Activated T-cell treated with anti-CD3 and anti-CD28 coated beads, Interleukin-2, amount 50 U/mL, for 72 hours (primary cell): ENCODE measurements at places on chromosomes 3 and 15.
A peak's percentile ranks its signal among the peaks of the same experiment; 100 is the strongest.

GRCh38 chr3:46427916-46428833 is 21.1 kb downstream of the CCRL2 start:
- no peaks in the 10 kb centered on the region for H3K27me3 ChIP-seq
- H3K36me3 ChIP-seq, result peaks cover 8% of the 10 kb centered on the region
- H3K27ac ChIP-seq, result no peak overlapping the region
- peaks cover 6% of the 10 kb centered on the region for H3K4me1 ChIP-seq
- DNase-seq, result no peak

GRCh38 chr3:194346621-194347020 is 4.5 kb downstream of the CPN2 start:
- peaks cover 8% of the 10 kb centered on the region for H3K27me3 ChIP-seq
- DNase-seq, result no peak
- no peak overlapping the region for H3K27ac ChIP-seq

DNA sequence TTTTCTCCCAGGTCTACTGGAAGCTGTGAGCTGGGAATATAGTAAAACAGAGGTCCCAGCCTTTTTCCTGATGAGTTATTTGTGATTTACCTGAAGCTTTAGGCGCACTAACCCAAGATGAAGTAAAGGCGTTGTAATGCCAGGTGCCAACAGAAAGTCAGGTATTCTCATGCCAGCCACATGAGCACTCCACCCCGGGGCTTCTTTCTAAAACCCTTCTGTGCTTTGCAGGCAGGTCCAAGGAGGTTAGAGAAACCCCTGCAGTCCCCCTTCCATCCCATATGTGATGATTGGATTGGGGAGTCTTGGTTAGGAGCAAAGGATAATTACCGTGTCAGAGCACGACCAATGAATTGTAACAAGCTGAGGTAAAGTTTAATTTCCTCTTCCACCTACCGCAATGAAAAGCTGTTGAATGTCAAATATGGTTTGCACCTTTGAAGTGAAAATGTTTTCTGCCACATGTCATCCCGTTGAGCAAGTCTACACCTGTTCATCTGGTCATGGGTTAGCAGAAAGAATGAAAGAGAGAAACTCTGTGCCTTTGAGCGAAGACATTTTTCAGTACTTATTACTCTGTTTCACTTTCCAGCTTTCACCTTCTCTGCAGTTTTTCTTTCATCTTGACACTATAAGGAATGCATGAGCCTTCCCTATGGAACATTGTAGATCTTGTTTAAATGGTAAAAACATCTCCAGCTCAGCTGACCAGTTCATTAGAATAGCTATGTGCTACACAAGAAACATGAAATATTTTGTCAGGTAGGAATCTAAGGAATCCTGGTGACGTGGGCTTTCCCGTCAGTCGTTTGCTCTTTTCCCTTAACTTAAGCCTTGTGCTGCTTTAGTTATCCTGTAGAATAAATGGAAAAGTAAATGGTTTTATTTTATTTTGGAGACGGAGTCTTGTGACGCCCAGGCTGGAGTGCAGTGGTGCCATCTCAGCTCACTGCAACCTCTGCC is 204.6 kb upstream of the IL12A start:
- no peak overlapping the region for H3K4me3 ChIP-seq
- no peaks in the 10 kb centered on the region for H3K4me1 ChIP-seq
- peaks cover 24% of the 10 kb centered on the region for H3K27me3 ChIP-seq
- H3K27ac ChIP-seq, result no peak overlapping the region

- H3K4me1 ChIP-seq, result no peaks in the 10 kb centered on the region
- DNase-seq, result peak; percentile 39
- H3K4me3 ChIP-seq, result no peak overlapping the region
- H3K27ac ChIP-seq, result no peak overlapping the region
- peaks cover 10% of the 10 kb centered on the region for H3K27me3 ChIP-seq
These were observed 18.0 kb upstream of the DNAJC13 start for GRCh38 chr3:132399054-132399929.

DNA sequence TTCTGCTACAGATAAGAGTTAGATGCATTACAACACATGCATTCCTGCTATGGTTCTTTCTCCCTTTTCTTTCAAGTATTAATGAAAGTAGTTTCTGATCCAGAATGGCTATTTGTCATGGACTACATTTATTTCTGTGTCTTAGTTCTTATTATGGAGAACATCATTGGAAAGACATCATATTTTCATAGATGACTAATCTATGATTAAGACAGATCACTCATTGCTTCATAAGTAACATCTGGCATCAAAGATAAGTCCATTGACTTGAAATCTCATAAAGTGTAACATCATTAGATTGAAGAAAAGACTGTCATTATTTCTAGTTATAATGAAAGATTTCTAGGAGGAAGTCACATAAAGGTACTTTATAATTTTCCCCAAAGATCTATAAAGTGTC is 366.7 kb downstream of the NSUN3 start:
- H3K4me1 ChIP-seq, result no peaks in the 10 kb centered on the region
- no peak for DNase-seq
- no peak overlapping the region for H3K4me3 ChIP-seq

- no peaks in the 10 kb centered on the region for H3K27me3 ChIP-seq
- no peaks in the 10 kb centered on the region for H3K36me3 ChIP-seq
- no peak overlapping the region for H3K4me3 ChIP-seq
- DNase-seq, result no peak
- no peaks in the 10 kb centered on the region for H3K4me1 ChIP-seq
These were observed 95.2 kb downstream of the CLDN1 start for GRCh38 chr3:190227064-190227463.

DNA sequence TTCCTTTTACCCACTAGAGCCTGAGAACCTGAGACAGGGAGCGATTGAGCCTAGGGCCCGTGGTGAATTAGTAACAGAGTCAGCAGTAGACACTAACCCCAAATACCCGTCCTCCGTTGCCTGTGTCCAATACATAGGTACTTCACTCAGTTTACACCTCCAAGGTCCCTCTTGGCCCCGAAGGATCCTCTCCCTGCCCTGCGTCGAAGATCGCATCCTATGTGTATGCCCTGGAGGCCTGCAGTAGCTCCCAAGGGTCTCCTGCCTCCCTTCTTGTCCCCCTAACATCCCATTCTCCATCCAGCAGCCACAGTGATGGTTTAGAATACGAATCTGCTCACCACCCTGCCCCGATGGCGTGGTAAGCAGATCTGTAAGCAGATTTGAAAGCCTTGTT is 67.0 kb downstream of the ISG20 start:
- H3K4me3 ChIP-seq, result peak overlapping the region; percentile 48
- no peaks in the 10 kb centered on the region for H3K36me3 ChIP-seq
- peaks cover 6% of the 10 kb centered on the region for H3K4me1 ChIP-seq
- peaks cover 35% of the 10 kb centered on the region for H3K27me3 ChIP-seq
- DNase-seq, result no peak

DNA sequence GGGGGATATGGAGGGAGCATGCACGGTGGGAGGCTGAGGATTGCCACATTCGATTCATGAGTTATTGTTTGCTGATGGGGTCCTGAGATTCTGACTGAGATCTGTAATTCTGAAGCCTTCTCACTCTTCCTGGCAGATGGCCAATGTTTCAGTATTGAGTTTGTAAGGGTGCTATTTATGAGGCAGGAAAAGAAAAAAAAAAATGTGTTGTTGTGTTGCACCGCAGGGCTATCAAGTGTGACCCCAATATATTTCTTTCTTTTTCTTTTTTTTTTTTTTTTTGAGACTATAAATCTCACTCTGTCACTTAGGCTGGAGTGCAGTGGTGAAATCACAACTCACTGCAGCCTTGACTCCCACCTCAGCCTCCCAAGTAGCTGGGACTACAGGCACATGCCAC is 3.2 kb upstream of the SENP2 start:
- H3K27ac ChIP-seq, result peak overlapping the region; percentile 42
- DNase-seq, result no peak
- peaks cover 22% of the 10 kb centered on the region for H3K4me1 ChIP-seq
- no peak overlapping the region for H3K4me3 ChIP-seq

- no peak overlapping the region for H3K4me3 ChIP-seq
- H3K4me1 ChIP-seq, result no peaks in the 10 kb centered on the region
- H3K36me3 ChIP-seq, result no peaks in the 10 kb centered on the region
- H3K27me3 ChIP-seq, result no peaks in the 10 kb centered on the region
- DNase-seq, result no peak
These were observed 128.9 kb downstream of the MEGF11 start for GRCh38 chr15:66124651-66125050.

DNA sequence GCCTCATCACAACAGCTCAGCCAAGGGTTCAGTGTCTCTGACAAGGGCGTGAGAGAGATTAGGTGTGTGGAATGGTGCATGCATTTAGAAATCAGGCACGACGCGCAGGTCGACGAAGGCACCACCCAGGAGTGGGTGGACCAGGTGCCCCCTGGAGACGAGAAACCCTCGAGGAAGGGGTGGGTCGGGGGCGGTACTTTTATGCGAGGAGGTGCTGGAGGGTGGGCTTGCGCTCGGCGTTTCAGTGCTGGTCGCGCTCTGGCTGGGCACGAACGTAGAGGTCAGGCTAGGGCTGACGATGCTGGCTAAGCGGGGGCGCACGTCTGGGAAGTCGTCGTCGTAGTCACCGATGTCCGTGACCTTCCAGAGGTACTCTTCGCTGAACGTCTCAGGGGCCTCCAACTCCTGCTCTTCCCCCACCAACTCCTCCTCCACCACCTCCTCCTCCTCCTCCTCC is 393 bp downstream of the ERICH6 start:
- peak overlapping the region; percentile 93 for H3K4me3 ChIP-seq
- peaks cover 9% of the 10 kb centered on the region for H3K36me3 ChIP-seq
- peaks cover 45% of the 10 kb centered on the region for H3K4me1 ChIP-seq
- H3K27ac ChIP-seq, result peak overlapping the region; percentile 91
- peak; percentile 51 for DNase-seq

GRCh38 chr3:17828388-17828787 is 86.0 kb upstream of the TBC1D5 start:
- no peak overlapping the region for H3K4me3 ChIP-seq
- no peak for DNase-seq
- no peak overlapping the region for H3K27ac ChIP-seq
- H3K27me3 ChIP-seq, result peaks cover 7% of the 10 kb centered on the region
- no peaks in the 10 kb centered on the region for H3K36me3 ChIP-seq

- no peak for DNase-seq
- H3K27ac ChIP-seq, result no peak overlapping the region
- peaks cover 26% of the 10 kb centered on the region for H3K27me3 ChIP-seq
- peaks cover 22% of the 10 kb centered on the region for H3K4me1 ChIP-seq
- H3K36me3 ChIP-seq, result no peaks in the 10 kb centered on the region
These were observed 90.7 kb downstream of the TMEM266 start for GRCh38 chr15:76150513-76150912.

DNA sequence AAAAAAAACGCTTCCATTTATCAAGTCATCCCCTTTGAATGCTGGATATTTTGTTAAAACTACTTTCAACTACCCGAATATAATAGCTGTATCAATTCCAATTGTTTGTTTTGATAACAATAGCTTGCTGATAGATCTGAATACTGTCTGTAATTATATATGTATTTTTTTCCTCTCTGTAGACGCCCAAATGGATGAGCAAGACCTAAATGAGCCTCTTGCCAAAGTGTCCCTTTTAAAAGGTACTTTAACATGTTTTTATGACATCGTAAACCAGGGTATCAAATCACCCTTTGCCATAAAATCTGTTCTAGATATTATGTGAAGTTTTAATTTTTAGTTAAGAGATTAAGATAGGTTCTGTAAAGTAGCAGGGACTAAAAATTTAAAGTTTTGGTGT is 111.5 kb upstream of the FLNB start:
- no peaks in the 10 kb centered on the region for H3K4me1 ChIP-seq
- H3K27me3 ChIP-seq, result no peaks in the 10 kb centered on the region
- H3K27ac ChIP-seq, result no peak overlapping the region
- peaks cover 1% of the 10 kb centered on the region for H3K36me3 ChIP-seq
- DNase-seq, result no peak

GRCh38 chr15:75153087-75153486 is 48.6 kb upstream of the C15orf39 start:
- H3K4me1 ChIP-seq, result peaks cover 27% of the 10 kb centered on the region
- no peak overlapping the region for H3K27ac ChIP-seq
- DNase-seq, result no peak
- no peak overlapping the region for H3K4me3 ChIP-seq

- no peak for DNase-seq
- H3K36me3 ChIP-seq, result peaks cover 5% of the 10 kb centered on the region
- H3K4me1 ChIP-seq, result peaks cover 32% of the 10 kb centered on the region
- no peak overlapping the region for H3K4me3 ChIP-seq
- H3K27ac ChIP-seq, result no peak overlapping the region
These were observed 135.3 kb upstream of the TGFBR2 start for GRCh38 chr3:30471066-30471465.

GRCh38 chr3:114299941-114300624 is 6.3 kb downstream of the TIGIT start:
- H3K27me3 ChIP-seq, result peaks cover 1% of the 10 kb centered on the region
- H3K36me3 ChIP-seq, result peaks cover 8% of the 10 kb centered on the region
- peaks cover 34% of the 10 kb centered on the region for H3K4me1 ChIP-seq

DNA sequence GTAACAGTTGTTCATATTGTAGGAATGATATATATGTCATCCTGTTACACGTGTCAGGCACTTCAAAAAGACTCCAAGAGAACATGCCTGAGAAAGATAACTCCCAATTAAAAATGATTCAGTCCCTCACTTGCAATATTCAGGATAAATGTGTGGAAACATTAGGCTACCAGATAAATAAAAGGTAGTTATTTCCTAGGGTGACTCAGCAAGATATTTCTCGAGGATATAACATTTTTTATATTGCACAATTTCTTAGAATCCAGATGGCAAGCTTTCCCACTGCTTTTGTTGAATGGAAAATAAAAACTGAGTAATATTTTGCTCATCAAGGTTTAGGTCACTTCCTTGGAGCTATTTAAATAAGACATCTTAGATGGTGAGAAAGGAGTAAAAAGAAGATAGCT is 181.4 kb downstream of the GAP43 start:
- H3K36me3 ChIP-seq, result no peaks in the 10 kb centered on the region
- H3K4me3 ChIP-seq, result no peak overlapping the region
- no peak overlapping the region for H3K27ac ChIP-seq
- no peak for DNase-seq

DNA sequence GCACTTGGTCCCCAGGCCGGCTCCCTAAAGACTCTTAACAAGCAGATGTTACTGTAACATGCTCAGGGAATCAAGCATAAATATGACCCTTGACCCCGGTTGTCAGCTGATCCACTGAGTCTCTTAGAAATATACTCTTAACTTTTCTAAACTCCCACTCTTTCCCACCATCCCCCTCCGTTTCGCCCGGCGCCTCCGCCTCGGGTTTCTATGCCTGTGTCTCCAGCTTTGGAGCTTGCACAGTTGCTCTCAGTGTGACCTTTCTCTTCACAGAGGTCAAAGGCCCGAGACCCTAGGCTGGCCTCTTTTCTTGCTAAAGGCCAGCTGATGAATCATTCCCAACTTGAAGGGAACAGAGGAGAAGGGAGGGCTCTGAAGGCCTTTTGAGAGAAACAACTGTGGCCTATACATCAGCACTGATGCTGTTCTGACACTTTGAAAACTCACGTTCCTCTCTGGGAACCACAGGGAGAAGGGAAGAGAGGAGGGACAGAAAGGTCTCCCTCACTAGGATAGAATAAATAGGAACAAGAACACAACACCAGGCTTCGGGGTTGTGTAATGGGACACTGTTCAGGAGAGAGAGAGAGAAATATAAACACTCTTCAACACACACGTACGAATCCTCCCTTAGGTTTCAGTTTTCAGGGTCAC is 484.5 kb upstream of the NR2F2 start:
- no peak for DNase-seq
- peaks cover 1% of the 10 kb centered on the region for H3K36me3 ChIP-seq
- H3K4me1 ChIP-seq, result peaks cover 9% of the 10 kb centered on the region

- no peak for DNase-seq
- H3K27me3 ChIP-seq, result no peaks in the 10 kb centered on the region
- peaks cover 28% of the 10 kb centered on the region for H3K36me3 ChIP-seq
- no peaks in the 10 kb centered on the region for H3K4me1 ChIP-seq
- H3K4me3 ChIP-seq, result no peak overlapping the region
These were observed 63.2 kb downstream of the ASTE1 start for GRCh38 chr3:130963444-130963843.

- H3K4me3 ChIP-seq, result peak overlapping the region; percentile 87
- H3K27me3 ChIP-seq, result peaks cover 8% of the 10 kb centered on the region
- H3K27ac ChIP-seq, result peak overlapping the region; percentile 86
- peak; percentile 68 for DNase-seq
These were observed 7.1 kb downstream of the CELSR3 start for GRCh38 chr3:48655606-48656005.
